M059J (cell line): ENCODE measurements at places on chromosomes 7 and 10.

GRCh38 chr10:75176046-75176445 is 34.5 kb upstream of the VDAC2 start:
- no peak for DNase-seq

GRCh38 chr10:65041307-65041706 is 1520.1 kb downstream of the REEP3 start:
- no peak for DNase-seq

DNA sequence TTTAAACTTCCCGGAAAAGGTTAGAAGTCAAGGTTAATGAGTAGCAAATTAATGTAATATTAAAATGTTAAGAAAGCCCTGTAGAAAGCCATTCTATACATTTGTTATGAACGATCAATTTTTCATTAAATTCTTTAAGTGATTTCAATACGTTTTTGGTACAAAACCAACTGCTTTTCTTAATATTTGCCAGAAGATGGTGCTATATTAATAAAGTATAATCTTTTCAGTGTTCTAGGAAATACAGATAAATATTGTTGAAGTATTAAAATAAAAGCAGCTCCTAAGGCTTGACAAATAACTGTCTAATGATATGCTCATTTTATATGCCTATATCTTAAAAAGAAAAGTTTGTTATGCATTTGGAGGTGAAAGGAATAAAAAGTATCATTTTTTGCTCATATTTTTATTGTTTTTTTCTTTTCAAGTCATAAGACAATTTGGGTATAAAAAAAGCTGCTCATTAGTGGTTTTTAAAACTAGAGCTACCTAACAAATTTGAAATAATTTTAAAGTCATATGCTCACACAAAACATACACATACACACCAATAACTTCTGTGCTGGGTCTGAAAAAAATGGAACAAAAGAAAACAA is 130.3 kb upstream of the POT1 start:
- DNase-seq: no peak

- peak; percentile 73 for DNase-seq
These were observed 310.6 kb downstream of the PARD3 start for GRCh38 chr10:34504534-34504933.

GRCh38 chr7:45407730-45408408 is 166.3 kb upstream of the ADCY1 start:
- DNase-seq: no peak

DNA sequence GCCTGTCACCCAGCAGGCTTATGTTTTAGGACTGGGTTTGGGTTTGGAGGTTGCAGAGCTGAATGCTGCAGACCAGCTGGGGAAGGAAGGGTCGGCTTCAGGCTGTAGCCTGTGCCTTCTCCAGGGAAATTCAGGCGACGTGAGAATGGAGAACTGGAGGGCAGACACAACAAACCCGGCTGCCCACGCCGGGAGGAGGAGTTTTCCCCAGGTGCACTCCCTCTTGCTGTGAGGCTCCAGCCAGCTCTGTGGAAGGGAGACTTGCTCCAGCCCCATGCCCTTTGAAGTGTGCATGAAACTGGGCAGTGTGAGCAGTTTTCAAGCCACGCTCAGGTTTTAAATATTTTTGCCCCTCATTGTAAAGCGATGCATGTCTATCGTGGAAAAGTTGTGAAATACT is 279.1 kb downstream of the CCSER2 start:
- no peak for DNase-seq

DNA sequence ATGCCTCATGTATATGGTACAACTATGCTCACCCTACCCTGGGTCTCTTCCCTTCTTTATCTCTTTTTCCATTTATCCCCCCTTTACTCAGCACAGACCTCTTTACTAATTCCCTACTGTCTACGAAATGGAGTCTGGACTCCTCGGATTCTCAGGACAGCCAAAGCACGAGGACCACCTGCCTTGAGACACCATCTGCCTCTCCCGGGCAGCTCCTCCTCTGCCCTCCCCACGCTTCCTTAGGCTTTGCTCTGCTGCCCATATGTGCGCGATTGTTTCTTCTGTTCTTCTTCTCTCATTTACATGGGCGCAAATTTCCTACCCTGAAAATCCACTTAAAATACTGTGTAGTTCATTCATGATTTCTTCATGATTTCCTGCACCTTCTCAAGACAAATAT is 62.7 kb upstream of the STK17A start:
- no peak for DNase-seq

- DNase-seq: no peak
These were observed 172.5 kb downstream of the BAMBI start for GRCh38 chr10:28849821-28850220.

DNA sequence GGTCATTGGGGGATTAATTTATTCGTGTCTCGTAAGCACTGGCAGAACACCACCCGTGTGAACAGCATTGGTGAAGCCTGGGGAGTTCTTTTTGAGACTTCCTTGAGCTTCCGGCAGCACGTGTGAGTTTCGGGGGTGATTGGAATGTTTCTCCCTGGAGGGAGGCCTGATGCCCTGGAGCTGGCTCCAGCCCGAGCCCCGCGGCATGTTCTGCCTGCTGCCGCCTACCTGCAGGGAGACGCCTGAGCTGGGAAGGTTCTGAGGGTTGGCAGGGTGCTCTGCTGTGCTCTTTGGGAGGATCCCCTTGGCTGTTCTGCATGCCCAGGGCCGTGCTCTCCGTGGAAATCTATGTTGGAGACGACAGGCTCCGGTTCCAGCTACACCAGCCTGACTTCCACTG is 159.3 kb downstream of the MGMT start:
- no peak for DNase-seq

GRCh38 chr7:33062023-33062781 is at the start of gene NT5C3A:
Gene NT5C3A, minus strand, starts transcription at chr7:33062776. Its CDS starts 71 bp downstream, at chr7:33062705.
- peak; percentile 58 for DNase-seq

GRCh38 chr7:88449410-88449809 is 142.7 kb upstream of the STEAP4 start:
- DNase-seq: no peak

- peak; percentile 78 for DNase-seq
These were observed 129.3 kb downstream of the PKD1L1 start for GRCh38 chr7:47818796-47819606.

DNA sequence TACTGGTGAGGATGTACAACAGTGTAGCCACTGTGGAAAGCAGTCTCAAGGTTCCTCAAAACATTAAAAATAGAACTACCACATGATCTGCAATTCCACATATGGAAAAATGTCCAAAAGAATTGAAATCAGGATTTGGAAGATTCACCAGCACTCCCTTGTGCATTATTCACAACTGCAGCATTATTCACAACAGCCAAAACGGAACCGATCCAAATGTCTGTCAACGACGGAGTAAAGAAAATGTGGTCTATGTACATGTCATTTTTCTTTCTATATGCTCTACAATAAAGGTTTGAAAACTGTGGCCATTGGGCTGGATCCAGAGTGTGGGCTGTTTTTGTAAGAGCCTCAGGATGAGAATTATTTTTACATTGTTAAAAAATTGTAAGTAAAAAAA is 1206.1 kb upstream of the CELF2 start:
- DNase-seq: no peak

DNA sequence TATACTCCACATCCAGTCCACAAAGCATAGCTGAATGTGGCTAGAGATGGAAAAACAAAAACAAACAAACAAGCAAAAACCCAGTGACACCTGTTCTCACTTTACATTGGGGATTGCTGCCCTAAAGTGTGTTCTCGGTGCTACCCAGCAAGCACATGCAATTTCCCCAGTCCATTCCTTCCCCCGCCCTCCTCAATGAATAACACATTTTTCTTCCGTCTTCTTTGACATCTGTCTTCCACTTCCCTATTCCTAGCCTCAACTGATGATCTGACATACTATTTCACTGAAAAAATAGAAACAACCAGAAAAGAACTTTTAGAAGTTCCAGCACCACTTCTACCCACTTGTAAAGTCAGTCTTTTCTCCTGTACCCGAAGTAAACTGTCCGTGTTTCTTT is 147.1 kb downstream of the MALRD1 start:
- no peak for DNase-seq

DNA sequence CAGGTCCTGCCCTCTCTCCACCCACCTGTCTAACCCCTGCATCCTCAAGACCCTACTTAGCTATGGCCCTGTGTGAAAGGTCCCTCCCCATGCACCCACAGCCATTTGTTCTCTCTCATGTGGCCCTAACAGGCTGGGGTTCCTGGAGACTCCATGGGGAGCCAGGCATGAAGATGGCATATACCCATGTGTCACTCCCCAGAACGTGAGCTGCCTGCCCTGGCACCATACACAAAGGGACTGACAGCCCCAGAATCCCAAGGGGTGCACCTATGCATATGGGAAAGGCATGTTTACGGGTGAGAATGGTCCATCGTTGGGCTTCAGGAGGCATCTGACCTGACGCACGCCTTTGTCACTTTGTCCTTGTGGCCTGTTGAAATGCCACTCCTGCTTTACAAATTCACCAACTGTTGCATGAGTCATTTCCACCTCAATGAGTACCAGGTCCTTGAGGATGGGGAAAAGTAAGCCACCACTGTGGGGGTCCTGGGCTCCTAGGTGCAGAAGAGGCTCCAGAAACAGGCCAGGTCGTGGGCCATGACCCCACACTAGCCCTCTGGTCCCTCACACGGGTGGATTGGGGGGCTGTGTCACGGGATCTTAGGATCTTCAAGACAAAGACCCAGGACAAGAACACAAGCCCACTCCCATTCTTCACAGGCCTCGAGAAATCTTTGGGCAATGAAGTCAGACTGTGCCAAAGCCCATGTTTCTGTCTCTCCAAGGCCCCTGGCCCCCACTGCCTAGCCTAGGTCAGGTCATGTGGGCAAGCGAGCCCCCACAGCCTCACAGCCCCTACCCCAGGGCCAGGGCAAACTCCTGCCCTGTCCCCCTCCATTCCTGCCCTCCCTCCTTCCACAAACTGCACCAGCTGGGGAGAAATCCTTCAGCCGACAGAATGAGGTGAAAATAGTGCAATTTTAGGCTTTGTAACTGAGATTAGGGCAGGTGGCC is 8.6 kb downstream of the GPRIN2 start:
- DNase-seq: peak; percentile 34

GRCh38 chr7:86760236-86760635 is 116.5 kb downstream of the GRM3 start:
- no peak for DNase-seq

DNA sequence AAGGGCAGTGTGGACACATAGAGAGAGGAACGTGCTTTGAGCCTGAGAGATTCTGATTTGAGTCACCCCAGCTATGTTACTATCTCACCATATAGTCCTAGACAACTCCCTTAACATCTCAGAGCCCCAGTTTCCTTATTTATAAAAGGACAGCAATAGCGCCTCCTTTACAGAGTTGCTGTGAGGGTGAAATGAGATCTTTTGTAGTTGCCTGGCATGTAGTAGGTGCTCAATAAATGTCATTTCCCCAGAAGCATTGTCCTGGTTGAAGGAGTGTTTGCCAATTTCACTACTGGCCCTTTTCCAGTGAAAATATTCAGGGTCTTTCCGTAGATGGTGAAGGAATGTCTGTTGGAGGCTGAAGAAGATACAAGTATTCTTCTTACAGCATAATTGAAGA is 51.3 kb upstream of the FAM180A start:
- DNase-seq: no peak

- DNase-seq: no peak
These were observed 502 bp downstream of the SLC18A3 start for GRCh38 chr10:49610458-49611165.

DNA sequence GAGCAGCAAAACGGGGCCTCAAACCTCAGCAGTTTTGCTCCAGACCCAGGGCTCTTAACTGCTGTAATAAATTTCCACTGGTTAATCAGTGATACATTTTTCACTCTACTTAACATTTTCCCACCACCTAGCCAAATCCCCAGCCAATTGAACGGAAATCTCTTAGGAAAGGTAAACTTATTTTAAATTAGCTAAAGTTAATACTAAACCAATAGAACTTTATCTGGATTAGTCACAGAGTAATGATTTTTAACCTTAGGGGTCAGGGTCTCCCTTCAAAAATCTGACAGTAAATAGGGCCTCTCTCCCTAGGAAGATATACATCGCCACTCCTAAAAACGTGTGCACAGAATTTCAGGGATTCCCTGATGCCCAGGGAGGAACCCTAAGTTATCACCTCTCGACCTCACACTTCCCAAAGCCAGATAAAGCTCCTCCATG is 87.4 kb upstream of the KMT2E start:
- no peak for DNase-seq
